ENCODE measurements at places on chromosomes 3 and 15.

GRCh38 chr15:37638116-37638515 is 296.3 kb upstream of the TMCO5A start:
- no peak for DNase-seq

DNA sequence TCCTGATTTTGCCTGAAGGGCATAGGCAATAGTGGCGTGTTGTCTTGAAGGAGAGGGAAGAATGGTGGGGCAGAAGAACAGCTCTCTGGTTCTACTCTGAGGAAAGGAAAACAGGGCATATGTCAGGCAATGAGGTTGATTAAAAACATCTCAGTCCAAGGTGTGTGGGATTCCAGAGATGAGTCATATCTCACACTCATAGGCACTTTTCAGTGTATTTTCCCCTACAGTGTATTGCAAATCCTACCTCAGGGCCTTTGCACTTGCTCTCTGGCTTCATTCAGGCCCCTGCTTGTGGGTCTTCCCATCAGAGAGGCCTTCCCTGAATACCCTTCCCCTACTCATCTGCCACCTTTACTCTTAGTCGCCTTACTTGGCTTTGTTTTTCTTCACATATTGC is 107.8 kb downstream of the SLCO3A1 start:
- no peak for DNase-seq

DNA sequence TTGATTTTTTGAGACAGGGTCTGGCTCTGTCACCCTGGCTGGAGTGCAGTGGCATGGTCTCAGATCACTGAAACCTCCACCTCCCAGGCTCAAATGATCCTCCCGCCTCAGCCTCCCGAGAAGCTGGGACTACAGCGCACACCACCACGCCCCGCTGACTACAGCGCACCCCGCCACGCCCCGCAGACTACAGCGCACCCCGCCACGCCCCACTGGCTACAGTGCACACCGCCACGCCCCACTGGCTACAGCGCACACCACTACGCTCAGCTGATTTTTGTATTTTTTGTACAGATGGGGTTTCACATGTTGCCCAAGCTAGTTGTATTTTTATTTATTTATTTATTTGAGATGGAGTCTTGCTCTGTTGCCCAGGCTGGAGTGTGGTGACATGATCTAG is 35.6 kb downstream of the SLC51A start:
- DNase-seq, result no peak

DNA sequence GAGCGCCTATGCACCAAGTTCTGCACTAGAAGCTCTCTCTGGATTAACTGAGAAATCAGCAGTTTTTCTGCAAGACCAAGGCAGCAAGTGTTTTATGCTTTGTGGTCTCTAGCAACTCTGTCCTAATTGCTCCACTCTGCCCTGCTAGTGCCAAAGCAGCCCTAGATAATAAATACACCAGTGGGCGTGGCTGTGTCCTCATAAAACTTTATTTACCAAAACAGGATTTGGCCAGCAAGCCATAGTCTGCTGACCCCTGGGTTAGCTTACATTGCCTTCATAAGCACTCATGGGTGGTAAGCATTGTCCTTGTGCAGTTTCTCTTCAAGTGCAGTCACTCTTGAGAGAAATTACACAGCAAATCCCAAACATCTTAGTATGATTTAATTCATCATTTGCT is 30.7 kb upstream of the SLC24A5 start:
- DNase-seq, result no peak

GRCh38 chr15:34147371-34148140 is 45.7 kb downstream of the PGBD4 start:
- no peak for DNase-seq

GRCh38 chr3:9067352-9067975 is 104.2 kb upstream of the RAD18 start:
- DNase-seq, result no peak

- no peak for DNase-seq
These were observed 296.2 kb downstream of the CHL1 start for GRCh38 chr3:492586-493316.

Measured in stimulated activated CD8-positive, alpha-beta memory T cell treated with anti-CD3 and anti-CD28 coated beads, Interleukin-4, amount 100 ng/mL, for 1 hour (primary cell).